Mesenteric fat pad (tissue), 1 donor: ENCODE measurements at places on chromosomes 13 and 19. TPM values are rescaled to one million over a fixed set of nuclear protein-coding genes. Genes with fewer than 3 reads are reported as not detected.

- peak; percentile 95 for DNase-seq
Measured at GRCh38 chr19:17346109-17346671, 8.8 kb downstream of the GTPBP3 start.

DNA sequence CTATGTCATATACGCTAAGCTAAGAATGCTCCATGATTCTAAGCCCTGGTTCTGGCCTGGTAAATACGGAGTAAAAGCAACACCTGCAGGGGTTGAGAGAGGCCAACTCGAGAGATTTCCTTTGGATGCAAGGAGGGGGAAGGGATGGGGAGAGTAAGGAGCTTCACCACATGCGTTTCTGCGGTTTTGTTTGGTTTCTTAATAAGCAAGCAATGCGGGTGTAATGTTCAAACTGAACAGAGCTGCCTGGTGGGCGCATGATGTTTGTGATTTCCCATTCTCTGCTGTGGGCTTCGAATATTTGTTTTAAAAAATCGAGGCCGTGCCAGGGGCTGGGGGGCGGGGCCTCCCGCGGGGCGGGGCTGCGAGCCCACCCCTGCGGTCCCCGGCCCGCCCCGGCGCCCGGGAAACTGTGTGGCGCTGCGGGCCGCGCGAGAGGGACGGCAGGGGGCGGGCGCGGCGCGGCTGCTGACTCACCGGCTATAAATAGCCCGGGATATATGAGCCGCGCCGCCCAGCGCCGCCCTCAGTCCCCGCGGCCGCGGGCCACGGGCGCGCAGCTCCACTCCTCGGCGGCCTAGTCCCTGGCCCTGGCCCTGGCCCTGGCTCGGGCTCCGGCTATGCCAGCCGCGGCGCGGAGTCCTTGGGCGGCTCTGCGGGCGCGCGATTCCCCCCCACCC is 5.1 kb downstream of the BBC3 start:
- DNase-seq: peak; percentile 97

GRCh38 chr13:21997726-21998125 is 326.9 kb downstream of the FGF9 start:
- no peak for DNase-seq

- no peak for DNase-seq
Measured at GRCh38 chr13:64289702-64290101, 2874.1 kb upstream of the PCDH20 start.

DNA sequence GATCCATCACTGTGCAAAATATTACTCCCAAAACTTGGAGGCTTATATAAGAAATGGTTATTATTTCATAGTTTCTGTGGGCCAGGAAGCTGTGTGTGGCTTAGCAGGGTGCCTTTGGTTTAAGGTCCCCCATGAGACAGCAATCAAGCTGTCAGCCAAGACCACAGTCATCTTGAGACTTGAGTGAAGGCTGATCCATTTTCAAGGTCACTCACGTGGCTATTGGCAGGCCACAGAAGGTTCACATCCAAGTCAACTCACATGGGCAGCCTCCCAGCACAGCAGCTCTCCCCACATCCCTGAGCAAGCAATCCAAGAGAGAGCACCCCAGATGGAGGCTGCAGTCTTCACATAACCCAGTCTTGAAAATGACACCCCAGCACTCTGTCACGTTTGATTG is 537.4 kb downstream of the MYO16 start:
- no peak for DNase-seq

DNA sequence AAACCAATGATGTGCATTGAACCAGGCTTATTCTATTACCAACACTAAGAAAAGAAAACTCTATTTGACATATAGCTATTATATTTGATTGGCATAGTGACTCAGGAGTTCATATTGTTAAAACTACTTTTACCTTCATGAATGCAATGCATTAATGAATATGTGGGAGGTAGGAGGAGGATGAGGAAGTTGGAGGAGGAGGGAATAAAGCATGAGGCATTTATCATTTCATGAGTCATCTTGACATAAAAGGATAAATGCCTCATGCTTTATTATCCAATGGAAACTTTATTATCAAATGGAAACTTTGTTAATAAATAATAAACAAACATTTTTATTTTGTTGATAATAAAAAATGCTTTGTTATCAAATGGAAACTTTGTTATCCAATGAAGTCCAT is 116.5 kb downstream of the SPRY2 start:
- DNase-seq: no peak

DNA sequence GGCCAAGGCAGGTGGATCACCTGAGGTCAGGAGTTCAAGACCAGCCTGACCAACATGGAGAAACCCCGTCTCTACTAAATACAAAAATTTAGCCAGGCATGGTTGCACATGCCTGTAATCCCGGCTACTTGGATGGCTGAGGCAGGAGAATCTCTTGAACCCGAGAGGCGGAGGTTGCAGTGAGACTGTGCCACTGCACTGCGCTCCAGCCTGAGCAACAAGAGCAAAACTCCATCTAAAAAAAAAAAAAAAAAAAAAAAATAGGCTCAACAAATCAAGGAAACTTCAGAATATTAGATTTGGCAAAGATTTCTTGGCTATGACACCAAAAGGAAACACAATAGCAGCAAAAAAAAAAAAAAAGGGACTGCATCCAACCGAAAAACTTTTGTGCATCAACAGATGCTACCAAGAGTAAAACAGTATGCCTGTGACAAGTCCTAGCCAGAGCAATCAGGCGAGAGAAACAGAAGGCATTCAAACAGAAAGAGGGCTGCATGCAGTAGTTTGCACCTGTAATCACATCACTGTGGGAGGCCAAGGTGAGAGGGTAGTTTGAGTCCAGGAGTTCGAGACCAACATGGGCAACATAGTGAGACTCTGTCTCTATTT is 23.8 kb downstream of the ZNF160 start:
- DNase-seq: peak; percentile 35

DNA sequence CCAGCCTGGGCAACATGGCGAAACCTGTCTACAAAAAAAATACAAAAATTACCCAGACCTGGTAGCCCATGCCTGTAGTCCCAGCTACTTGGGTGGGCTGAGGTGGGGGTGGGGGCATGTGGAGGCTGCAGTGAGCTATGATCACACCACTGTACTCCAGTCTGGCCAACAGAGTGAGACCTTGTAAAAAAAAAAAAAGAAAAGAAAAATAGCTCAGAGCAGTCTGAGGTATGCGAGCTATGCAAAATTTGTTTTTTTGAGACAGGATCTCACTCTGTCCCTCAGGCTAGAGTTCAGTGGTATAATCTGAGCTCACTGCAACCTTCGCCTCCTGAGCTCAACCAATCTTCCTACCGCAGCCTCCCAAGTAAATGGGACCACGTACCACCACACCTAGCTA is 7.1 kb upstream of the TOMM40 start:
- DNase-seq: no peak

GRCh38 chr19:37997911-37998344 is 90.9 kb downstream of the SIPA1L3 start:
- DNase-seq: no peak

MCF2L gene
- total RNA-seq: 97.6 TPM

TEX29 gene
- total RNA-seq: 0.67 TPM

IQCN gene
- 2.8 TPM for total RNA-seq

ZNF563 gene
- total RNA-seq: 2.0 TPM

PDE4C gene
- total RNA-seq: not detected
